ENCODE measurements at places on chromosomes 11 and 22.

DNA sequence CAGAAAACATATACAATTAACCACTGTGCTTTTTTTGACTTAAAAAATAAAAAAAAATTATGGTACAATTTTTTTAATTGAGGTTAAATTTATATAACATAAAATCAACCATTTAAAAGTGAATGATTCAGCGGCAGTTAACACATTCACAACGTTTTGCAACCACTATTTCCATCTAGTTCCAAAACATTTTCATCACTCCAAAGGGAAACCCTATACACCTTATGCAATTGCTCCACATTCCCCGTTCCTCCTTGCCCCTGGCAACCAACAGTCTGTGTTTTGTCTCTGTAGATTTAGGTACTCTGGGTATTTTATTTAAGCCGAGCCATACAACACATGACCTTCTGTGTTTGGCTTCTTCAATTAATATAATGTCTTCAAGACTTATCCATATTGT lies 15.3 kb downstream of the DDI1 start:
- DNase-seq: no peak
- no peaks in the 10 kb centered on the region for H3K4me1 ChIP-seq
- no peak overlapping the region for H3K4me3 ChIP-seq
- H3K27me3 ChIP-seq: no peaks in the 10 kb centered on the region
- H3K27ac ChIP-seq: no peak overlapping the region

- DNase-seq: no peak
- no peaks in the 10 kb centered on the region for H3K36me3 ChIP-seq
Measured at GRCh38 chr11:128904656-128905344, 13.6 kb downstream of the KCNJ5 start.

DNA sequence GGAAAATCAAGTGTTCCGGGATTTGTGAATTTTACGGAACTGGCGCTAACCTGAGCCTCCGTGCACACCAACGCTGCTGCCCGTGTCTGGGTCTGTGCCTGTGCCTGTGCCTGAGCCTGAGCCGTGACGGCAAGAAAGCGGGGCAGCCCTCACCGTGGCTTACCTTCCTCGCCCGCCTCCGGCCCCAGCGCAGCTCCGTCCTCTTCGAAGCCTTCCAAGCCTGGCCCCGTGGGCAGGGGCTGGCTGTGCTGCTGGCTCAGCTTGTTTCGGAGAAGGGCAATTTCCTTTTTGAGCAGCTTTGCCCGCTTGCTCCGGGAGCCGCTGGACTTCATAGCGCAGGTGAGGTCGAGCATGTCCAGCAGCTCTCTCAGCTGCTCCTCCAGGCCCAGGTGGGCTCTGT lies 33.8 kb downstream of the BRD1 start:
- peaks cover 21% of the 10 kb centered on the region for H3K4me1 ChIP-seq
- no peak overlapping the region for H3K27ac ChIP-seq
- DNase-seq: no peak
- H3K4me3 ChIP-seq: no peak overlapping the region

- no peak overlapping the region for H3K27ac ChIP-seq
- H3K27me3 ChIP-seq: no peaks in the 10 kb centered on the region
- H3K4me1 ChIP-seq: no peaks in the 10 kb centered on the region
- H3K36me3 ChIP-seq: no peaks in the 10 kb centered on the region
- DNase-seq: no peak
Measured at GRCh38 chr11:25981998-25982397, 349.9 kb upstream of the ANO3 start.

- H3K4me1 ChIP-seq: no peaks in the 10 kb centered on the region
- no peak for DNase-seq
- H3K27ac ChIP-seq: no peak overlapping the region
Measured at GRCh38 chr22:23553924-23554870, 25.9 kb downstream of the IGLL1 start.

DNA sequence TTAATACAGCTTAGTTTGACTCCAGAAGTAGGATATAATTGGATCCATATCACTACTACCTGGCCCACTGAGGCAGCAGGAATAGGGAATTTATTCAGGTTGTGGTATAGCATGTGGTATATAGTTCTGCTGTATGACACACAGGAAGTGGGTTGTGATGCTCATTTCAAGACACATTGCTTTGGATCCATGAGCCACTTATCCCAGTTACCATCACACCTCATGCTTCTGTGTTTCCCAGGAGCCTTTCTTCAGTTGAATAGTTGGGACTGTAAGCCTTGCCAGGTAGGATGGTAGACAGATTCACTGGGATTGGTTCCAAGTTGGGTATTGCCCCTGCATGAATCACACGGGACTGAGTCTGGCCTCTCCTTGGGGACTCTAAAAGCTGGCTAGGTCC lies 9.9 kb upstream of the SLC37A2 start:
- H3K4me1 ChIP-seq: no peaks in the 10 kb centered on the region
- H3K4me3 ChIP-seq: no peak overlapping the region
- H3K36me3 ChIP-seq: no peaks in the 10 kb centered on the region
- no peaks in the 10 kb centered on the region for H3K27me3 ChIP-seq
- H3K27ac ChIP-seq: no peak overlapping the region

DNA sequence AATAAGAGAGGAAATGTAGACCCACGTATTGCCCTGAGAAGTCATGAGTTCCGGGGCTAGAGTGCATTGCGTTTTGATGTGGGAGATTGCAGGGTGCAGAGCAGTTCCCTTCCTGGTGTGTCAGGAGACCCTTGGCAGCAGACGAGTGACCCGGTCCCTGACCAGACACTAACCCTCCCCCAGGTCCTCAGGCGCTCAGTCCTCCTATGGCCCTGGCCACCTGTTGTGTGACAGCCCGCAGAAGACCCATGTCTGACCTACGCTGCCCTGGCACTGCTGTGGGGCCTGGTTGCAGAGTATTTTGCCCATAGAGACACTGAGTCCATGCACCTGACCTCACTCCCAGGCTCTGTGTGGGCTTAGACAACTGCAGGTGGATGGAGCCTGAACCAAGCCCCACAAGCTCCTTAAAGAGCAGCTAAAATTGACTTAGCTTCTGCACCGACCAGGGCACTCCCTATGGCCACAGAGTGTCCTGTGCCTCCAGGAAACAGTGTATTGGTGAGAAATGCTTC lies 833.8 kb downstream of the TBC1D22A start:
- no peaks in the 10 kb centered on the region for H3K36me3 ChIP-seq
- DNase-seq: no peak
- no peaks in the 10 kb centered on the region for H3K4me1 ChIP-seq
- H3K27me3 ChIP-seq: no peaks in the 10 kb centered on the region
- H3K27ac ChIP-seq: no peak overlapping the region

- H3K36me3 ChIP-seq: no peaks in the 10 kb centered on the region
- H3K27me3 ChIP-seq: no peaks in the 10 kb centered on the region
- no peak for DNase-seq
- H3K4me3 ChIP-seq: no peak overlapping the region
- H3K4me1 ChIP-seq: no peaks in the 10 kb centered on the region
- H3K27ac ChIP-seq: no peak overlapping the region
Measured at GRCh38 chr11:27158456-27159334, 118.1 kb downstream of the BBOX1 start.
